ENCODE measurements at places on chromosomes 6 and 20.

DNA sequence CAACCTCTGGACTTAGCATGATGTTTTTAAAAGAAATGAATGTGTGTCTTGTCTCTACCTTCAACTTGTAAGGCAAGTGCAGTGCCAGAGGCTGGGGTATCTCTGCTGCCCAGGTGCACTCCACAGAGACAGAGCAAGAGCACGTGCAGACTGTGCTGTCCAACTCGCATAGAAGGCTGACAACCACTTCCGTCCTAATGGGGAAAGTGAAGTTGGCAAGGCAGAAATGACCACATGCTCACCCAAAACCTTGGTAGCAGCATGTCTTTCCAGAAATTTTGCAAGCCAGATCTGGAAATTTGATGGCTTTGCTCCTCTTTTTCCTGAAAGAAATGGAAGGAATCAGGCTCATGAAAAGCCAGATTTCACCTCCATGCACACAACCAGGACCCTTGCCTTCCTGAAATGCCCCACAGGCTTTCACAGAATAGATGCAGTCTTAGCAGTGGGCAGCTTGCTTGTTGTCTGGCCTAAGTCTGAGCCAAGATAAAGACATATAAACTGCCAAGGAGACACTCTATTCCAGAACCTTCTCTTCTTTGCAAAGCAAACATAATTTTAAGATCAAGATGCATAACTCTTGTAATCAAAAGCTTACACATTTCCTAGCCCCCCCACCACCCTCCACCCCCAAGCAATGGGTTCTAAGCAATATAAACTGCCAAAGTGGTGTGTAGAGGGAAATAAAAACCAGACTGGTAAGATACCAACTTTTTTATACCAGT lies 26.8 kb downstream of the SLC22A3 start:
- no peak for DNase-seq

GRCh38 chr6:94245395-94245794 lies 826.0 kb upstream of the EPHA7 start:
- DNase-seq = no peak

- DNase-seq = peak; percentile 86
Observed at GRCh38 chr6:37705239-37706051, 7.8 kb upstream of the MDGA1 start.

- no peak for DNase-seq
Observed at GRCh38 chr6:169370666-169371343, 117.2 kb upstream of the THBS2 start.

DNA sequence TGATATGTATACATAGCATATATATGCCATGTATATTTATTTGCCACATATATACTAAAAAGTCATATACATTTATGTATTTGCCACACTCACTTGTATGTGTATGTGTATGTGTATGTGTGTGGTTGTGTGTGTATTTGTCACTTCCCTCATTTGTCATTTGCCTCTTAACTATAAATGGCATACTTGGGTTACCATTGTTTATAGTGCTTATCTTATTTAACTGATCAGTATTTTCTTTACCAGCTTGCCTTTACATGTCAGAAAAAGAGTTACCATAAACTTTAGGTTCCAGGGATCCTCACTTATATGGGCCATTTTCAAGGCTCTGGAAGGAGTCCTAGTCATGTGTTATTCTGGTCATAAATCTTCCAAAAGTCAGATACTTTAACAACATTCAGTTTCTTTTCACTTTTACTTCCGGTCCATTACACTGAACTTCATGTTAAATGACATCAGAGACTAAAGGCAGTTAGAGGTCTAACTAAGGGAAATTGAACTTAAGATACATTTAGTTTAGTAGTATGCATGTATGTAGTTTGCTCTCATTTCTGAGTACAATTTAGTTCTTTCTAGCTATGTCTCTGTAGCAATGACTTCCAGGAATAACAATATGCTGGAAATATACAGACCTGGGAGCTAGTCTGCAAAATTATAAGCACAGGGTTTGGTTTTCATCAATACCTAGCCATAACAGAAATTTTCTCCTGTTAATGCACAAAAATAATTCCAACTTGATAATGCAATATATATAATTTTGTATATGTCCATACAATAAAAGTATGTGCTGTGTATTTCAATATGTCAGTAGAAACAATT lies 33.7 kb upstream of the HIVEP1 start:
- DNase-seq = no peak
